Fibroblast of the aortic adventitia (primary cell): ENCODE measurements at places on chromosomes 12 and 14. TPM values are rescaled to one million over a fixed set of nuclear protein-coding genes. Genes with fewer than 3 reads are reported as not detected.

DNA sequence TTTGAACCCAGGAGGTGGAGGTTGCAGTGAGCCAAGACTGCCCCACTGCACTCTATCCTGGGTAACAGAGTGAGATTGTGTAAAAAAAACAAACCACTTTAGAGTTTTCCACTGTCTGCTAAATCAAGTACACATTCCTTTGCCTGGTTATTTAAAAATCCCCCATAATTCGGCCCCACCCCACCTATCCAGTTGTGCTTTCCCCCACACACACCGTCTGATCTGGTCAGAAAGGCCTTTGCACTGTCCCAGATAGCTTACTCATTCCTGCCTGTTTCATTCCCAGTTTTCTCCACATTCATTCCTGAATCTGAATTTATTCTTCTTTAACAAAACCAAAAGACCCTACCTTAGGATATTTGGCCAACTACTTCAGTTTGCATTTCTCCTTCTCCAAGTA lies 29.5 kb downstream of the NINJ2 start:
- no peak for DNase-seq

- no peak for DNase-seq
Measured at GRCh38 chr14:105060751-105061427, 4.3 kb downstream of the GPR132 start.

METAP2 gene
- 92.1 and 260 TPM in 2 replicates for total RNA-seq

- DNase-seq, result no peak
Measured at GRCh38 chr12:115407036-115407435, 723.1 kb upstream of the TBX3 start.

CLEC4C gene
- not detected in 2 replicates for total RNA-seq

- no peak for DNase-seq
Measured at GRCh38 chr12:92470608-92471021, 232.2 kb upstream of the PLEKHG7 start.

AKT1 gene
- 93.1 and 127 TPM in 2 replicates for total RNA-seq

GRCh38 chr12:66302827-66303169 lies 505 bp downstream of the HELB start:
- DNase-seq, result no peak

NRIP2 gene
- not detected in 2 replicates for total RNA-seq

DNA sequence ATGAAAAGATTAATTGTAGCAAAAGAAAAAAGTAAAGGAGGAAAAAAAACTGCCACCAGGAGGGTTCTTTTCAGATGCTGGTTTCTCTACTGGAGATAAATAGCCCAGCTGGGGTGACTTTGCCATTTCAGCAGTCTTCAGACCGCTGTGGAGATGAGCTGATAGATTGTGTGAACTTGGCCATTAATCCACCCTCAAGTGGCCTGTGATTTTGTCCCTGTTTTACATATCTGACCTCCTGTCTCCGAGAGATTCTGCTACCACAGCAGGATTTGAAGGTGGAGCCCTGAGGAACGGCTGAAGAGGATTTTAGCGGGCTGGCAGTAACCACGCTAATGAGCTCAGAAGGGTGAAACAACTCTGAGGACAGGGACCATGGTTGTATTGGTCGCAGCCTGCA lies 72.7 kb downstream of the WSCD2 start:
- DNase-seq, result no peak

ADCY6 gene
- total RNA-seq, result 30.3 and 31.5 TPM in 2 replicates

DNA sequence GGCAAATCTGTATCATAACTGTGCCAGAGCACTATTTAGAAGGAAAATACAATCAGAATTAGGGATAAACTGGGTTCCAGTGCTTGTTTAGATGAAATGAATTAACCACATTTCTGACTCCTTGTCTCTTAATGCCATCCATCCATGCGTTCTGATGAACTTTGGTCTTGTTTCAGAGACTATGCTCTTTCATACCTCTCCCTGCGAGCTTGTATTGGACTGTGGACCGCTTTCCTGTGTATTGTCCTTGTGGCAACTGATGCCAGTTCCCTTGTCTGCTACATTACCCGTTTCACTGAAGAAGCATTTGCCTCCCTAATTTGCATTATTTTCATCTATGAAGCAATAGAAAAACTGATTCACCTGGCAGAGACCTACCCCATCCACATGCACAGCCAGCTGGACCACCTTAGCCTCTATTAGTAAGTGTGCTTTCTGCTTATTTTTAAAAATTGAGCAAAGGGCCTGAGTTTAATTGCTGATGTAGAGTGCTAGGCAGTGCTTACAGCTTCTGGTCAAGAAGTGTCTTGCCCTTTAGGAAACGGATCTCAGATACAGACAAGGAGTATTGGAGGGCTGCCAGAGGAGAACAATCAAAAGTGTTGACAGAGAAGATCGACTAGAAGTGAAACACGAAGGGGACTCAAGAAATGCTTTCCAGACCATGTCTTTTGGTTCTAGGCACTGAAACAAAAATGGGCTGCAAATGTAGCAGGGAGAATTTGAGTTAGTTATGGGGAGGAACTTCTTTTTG lies 46.7 kb downstream of the SLC4A8 start:
- no peak for DNase-seq

ANKRD33 gene
- 0.09 TPM in 1 of 2 replicates, not detected in the other for total RNA-seq

GRCh38 chr12:292186-292585 lies 29.6 kb upstream of the SLC6A13 start:
- no peak for DNase-seq

DNA sequence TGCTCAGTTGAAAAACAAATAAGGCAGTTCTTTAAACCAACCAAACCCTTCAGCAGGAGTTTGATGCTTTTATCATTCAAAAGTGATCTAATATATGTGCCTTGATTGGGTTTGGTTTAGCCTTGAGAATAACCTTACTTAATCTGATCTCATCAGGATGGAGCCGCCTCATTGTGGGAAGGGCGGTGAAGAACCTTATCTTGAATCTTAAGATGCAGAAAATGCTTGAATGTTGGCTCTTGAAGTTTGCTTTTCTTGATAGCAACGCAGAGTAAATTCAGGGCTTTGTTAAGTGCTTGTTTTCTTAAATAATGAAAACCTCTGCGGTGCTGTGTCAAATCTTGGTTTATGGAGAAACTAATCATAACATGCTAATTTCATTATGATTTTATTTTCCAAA lies 138.2 kb downstream of the MON2 start:
- DNase-seq, result peak; percentile 78

TPH2 gene
- total RNA-seq, result not detected in 2 replicates

GRCh38 chr12:9252256-9252655 lies 44.1 kb upstream of the PZP start:
- no peak for DNase-seq

- DNase-seq, result no peak
Measured at GRCh38 chr12:38056701-38057689, 259.6 kb upstream of the ALG10B start.

- no peak for DNase-seq
Measured at GRCh38 chr14:104401785-104402184, 177.8 kb upstream of the C14orf180 start.

- peak; percentile 69 for DNase-seq
Measured at GRCh38 chr14:61051051-61051450, 70.0 kb downstream of the SLC38A6 start.

GUCY2C gene
- not detected in 2 replicates for total RNA-seq

CLEC4D gene
- total RNA-seq, result not detected in 2 replicates

DNA sequence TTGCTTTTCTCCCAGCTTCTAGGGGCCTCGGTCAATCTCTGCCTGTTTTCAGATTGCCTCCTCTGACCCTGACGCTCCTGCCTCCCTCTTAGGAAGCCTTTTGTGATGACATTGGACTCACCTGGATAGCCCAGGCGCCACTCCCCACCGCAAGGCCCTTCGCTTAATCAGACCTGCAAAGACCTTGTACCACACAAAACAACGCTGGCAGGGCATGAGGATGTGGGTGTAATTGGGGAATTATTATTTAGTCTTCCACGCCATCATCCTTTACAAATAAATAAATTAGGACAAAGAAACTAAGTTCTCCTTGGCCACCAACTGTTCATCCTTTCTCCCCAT lies 7.7 kb upstream of the VPS37B start:
- DNase-seq, result no peak

- DNase-seq, result no peak
Measured at GRCh38 chr14:33792009-33792719, 158.7 kb downstream of the EGLN3 start.

DTD2 gene
- 20.6 and 44.6 TPM in 2 replicates for total RNA-seq

OXA1L gene
- total RNA-seq, result 50.9 and 66.4 TPM in 2 replicates

KRT82 gene
- not detected in 2 replicates for total RNA-seq

- DNase-seq, result peak; percentile 53
Measured at GRCh38 chr12:119229837-119230236, 51.1 kb downstream of the HSPB8 start.

GRCh38 chr12:105485321-105485910 lies 154.9 kb downstream of the C12orf75 start:
- DNase-seq, result peak; percentile 25

AICDA gene
- total RNA-seq, result not detected in 2 replicates

KRT5 gene
- total RNA-seq, result not detected in 2 replicates

DNA sequence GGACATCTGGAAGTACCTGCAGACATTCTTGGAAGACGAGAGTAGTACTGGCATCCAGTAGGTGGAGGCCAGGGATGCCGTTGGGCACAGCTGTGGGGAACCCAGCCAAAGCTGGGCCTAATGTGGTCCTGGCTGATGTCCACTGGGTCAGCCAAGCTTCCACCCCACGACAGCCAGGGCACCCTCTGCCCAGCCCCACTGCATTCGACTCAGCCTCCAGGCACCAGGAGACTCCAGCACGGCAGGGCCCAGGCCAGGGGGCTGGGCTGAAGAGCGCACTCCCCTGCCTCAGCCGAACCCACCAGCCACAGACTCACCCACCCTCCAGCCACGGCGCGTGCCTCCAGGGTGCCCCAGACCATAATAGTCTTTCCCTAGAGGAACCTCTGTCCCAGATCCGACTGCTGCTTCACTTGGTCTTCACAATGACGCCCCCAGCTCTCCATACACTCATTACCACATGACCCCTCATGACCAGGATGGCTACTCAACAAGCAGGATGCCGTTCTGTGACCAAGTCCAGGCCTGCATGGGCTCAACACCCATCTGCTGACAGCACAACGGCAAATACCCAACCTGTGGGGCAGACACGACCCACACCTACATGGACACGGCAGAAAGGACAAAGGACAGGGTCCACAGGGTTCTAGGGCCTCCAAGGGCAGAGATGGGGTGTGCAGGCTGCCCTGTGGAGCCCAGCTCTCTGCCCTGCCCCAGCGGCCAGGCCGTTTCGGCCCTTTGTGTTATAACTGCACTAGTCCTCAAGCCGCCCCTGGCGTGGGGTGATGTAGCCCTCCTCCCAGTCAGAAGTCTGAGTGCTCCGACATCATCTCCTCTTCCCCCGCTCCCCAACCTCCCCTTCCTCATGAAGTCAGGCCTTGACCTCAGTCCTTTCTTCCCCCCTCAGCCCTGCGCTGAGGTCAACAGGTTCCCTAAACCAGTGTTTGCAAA lies 22.8 kb downstream of the ITPK1 start:
- no peak for DNase-seq
